ENCODE measurements at places on chromosomes 4 and X.

DNA sequence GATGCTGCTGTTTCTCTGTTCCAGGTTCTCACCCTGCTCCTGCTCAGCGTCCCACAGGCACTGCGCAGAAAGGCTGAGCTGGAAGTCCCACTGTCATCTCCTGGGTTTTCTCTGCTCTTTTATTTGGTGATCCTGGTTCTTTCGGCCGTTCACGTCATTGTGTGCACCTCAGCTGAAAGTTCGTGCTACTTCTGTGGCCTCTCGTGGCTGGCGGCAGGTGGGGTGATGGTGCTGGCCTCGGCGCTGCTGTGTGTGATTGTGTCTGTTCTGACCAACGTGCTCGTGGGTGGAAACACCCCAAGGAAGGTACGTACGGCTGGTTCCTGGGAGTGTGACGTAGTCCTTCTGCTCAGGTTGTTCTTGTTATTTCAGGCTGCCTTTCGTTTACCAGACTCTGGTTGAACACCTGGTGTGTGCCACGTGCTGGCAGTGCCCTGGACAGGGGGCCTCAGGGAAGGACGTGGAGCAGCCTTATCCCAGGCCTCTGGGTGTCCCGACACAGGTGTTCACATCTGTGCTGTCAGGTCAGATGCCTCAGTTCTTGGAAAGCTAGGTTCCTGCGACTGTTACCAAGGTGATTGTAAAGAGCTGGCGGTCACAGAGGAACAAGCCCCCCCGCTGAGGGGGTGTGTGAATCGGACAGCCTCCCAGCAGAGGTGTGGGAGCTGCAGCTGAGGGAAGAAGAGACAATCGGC is 22.8 kb downstream of the PIGG start:
- no peak for DNase-seq

DNA sequence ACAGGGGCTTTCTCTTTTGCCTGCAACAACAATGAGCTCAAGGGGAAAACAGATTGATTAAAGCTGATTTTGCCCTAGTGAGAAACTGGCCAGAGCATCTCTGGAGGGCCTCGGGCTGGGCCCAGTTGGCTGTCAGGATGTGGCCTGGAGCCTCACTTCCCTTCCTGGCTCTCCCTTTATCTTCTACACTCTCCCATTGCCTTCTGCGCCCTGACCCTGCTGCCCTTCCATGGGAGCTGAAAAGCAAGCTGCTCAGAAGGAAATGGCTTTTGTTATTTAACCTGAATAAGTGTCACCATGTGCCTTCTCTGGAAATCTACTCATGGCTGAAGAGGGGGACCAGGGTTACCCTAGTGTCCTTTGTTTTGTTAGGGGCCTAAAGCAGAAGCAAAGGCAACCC is 43.8 kb downstream of the NHSL2 start:
- DNase-seq, result no peak

DNA sequence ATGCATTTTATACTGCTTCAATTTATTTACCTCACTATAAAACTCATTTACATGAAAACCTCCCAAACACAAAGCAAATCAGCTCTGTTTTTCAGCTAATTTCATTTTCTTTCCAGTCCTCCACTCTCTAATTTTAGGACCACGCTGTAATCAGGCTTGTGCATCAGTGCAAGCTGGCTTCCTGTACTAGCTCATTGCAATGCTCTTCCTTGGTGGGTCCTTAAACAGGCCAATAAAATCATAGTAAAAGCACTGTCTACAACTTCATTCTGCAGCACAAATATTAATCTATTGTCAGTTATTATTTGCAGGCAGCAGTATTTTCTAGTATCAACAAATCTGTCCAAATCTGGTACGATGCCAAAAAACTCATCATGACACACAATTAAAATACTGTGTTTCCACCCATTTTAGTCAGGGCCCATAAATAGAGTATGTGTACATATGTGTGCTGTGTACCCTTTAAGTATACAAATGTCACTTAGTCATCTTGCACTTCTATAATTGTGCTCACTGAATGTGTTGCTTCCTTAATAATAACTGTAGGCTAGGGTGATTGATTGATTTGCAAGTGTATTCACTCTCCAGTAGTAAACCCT is 178.2 kb upstream of the HCCS start:
- no peak for DNase-seq

GRCh38 chr4:42104521-42104920 is 47.9 kb downstream of the BEND4 start:
- DNase-seq, result no peak

GRCh38 chrX:45372151-45372550 is 171.5 kb upstream of the DIPK2B start:
- no peak for DNase-seq

DNA sequence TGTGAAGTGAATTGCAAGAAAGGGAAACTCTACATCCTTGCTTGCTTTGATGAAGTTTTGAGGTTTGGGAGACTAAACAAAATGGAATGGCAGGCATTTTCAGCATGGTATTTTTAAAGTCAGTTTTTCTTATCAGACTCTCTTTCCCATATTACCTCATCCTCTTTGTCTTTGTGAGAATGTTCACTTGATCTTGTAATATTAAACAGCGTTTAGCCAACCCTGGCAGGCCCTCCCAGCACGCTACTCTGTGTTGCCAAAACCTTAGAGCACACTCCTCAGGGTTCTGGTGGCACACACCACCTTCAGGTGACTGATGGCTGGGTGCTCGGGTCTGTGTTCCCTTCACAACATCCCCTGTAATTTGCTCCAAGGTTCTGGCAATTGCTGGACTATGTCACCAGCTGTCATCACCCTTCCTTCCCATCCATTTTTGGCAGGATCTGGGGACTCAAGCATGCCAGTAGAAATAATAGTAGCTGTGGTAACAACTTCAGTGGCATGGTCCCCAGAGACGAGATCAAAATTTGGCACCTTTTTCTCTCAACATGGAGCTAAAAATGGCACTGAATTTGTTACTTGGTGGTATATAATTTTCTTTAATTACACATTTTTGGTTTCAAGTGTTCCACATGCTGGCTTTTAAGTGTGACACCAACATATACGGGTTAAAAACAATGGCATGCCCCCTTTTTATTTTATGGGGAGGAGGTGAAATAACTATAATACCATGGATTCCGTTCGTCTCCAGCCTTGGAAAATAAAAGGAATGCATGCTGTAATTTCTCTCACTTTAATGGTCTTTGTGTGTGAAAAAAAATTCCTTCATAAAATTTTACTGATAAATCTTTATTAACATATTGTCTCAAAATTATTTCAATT is 273.1 kb downstream of the DCTD start:
- DNase-seq, result no peak

DNA sequence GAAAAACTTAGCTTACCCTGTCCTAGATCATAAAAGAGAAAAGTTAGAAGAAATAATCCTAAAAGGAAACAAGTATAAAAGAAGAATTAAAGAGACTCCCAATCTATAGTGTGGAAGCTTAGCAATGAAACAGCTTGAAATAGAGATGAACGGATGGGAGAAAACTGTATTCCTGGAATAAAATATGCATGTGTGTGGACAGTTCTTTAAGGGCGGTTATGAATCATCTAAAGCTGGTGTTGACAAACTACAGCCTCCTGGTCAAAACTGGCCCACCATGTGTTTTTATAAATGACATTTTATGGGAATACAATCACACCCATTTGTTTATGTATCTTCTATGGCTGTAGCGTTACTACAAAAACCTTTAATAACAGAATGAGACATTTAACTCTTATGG is 69.4 kb downstream of the OR13H1 start:
- no peak for DNase-seq

Data from iPS DF 6.9 (cell line).